HepG2 (cell line): ENCODE measurements at places on chromosomes 2 and 18. TPM values are rescaled to one million over a fixed set of nuclear protein-coding genes. Genes with fewer than 3 reads are reported as not detected.
A peak's percentile ranks its signal among the peaks of the same experiment; 100 is the strongest.

DNA sequence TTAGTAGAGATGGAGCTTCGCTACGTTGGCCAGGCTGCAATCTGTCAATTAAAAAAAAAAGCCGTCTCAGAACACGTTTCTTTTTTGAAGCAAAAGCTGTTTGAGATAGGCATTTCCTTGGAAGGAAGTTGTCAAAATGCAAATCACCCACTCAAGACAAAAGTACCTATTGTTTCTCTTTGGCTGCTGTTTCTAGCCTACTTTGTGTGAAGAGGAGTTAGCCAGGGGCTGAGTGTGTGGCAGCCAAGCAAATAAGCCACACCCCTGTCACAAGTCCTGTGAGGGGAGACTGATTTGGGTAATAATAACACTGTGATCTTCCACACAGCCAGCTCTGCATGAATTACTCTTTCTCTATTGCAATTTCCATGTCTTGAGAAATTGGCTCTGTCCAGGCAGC, 47.4 kb upstream of the CDCA7 start:
- DNase-seq: no peak
- no peak overlapping the region for H3K4me3 ChIP-seq

- no peaks in the 10 kb centered on the region for H3K4me1 ChIP-seq
- DNase-seq: no peak
- H3K27ac ChIP-seq: no peak overlapping the region
- no peaks in the 10 kb centered on the region for H3K36me3 ChIP-seq
- peaks cover 3% of the 10 kb centered on the region for H3K27me3 ChIP-seq
Measured at GRCh38 chr18:79385326-79385707, 10.4 kb upstream of the NFATC1 start.

- H3K36me3 ChIP-seq: no peaks in the 10 kb centered on the region
- H3K4me3 ChIP-seq: no peak overlapping the region
- peaks cover 13% of the 10 kb centered on the region for H3K4me1 ChIP-seq
- no peaks in the 10 kb centered on the region for H3K27me3 ChIP-seq
- no peak for DNase-seq
Measured at GRCh38 chr18:57523171-57523956, 63.1 kb downstream of the FECH start.

The CEBPZOS gene
- total RNA-seq: 18.6 and 25.6 TPM in 2 replicates

DNA sequence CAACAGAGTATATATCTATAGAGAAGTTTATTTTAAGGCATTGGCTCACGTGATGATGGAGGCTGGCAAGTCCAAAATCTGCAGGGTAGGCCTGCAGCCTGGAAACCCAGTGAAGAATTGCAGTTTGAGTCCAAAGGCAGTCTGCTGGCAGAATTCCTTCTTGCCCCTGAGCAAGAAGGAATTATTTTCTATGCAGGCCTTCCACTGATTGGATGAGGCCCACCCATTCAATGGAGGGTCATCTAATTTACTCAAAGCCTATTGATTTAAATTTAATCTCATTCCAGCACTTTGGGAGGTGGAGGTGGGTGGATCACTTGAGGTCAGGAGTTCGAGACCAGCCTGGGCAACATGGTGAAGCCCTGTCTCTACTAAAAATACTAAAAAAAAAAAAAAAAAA, 30.4 kb upstream of the C18orf32 start:
- no peaks in the 10 kb centered on the region for H3K36me3 ChIP-seq
- no peak overlapping the region for H3K4me3 ChIP-seq
- peaks cover 7% of the 10 kb centered on the region; the same call in 1 of the 3 replicates for H3K27me3 ChIP-seq
- H3K4me1 ChIP-seq: peaks cover 13% of the 10 kb centered on the region
- no peak for DNase-seq

GRCh38 chr2:233252227-233252626, 754 bp downstream of the ATG16L1 start:
- H3K36me3 ChIP-seq: peaks cover 7% of the 10 kb centered on the region; the same call in 1 of the 2 replicates
- peak overlapping the region; percentile 82 for H3K27ac ChIP-seq
- H3K4me1 ChIP-seq: peaks cover 47% of the 10 kb centered on the region
- peak overlapping the region; percentile 88 for H3K4me3 ChIP-seq
- H3K27me3 ChIP-seq: no peaks in the 10 kb centered on the region
